ENCODE measurements at places on chromosomes 6 and 20.

- DNase-seq: no peak
Observed at GRCh38 chr6:68741501-68742386, 106.7 kb downstream of the ADGRB3 start.

GRCh38 chr20:38947931-38948362 lies 14.2 kb upstream of the DHX35 start:
- DNase-seq: no peak

- no peak for DNase-seq
Observed at GRCh38 chr6:125303512-125303854, 1.7 kb upstream of the HDDC2 start.

- no peak for DNase-seq
Observed at GRCh38 chr6:164998297-164998696, 311.1 kb downstream of the C6orf118 start.

DNA sequence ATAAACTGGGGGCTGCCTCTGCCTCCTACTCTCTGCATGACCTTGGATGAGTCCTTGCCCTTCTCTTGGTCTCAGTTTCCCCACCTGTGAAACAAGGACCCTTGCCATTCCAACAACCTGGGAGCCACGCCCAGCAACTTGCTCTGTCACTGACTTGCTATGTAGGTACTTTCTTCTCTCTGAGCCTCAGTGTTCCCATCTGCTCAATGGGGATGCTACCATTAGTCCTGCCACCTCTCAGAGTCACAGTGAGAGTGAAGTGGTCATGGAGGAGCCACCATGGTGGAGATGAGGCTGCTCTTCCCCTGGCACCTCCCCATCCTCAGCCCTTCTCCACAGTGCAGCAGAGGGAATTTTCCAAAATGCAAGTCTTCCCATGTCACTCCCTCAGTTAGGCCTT lies 70.6 kb downstream of the CDH22 start:
- DNase-seq: no peak

- DNase-seq: no peak
Observed at GRCh38 chr20:23995905-23996666, 7.5 kb upstream of the GGTLC1 start.

- no peak for DNase-seq
Observed at GRCh38 chr6:159807150-159807858, 7.2 kb downstream of the PNLDC1 start.

GRCh38 chr20:1637226-1637625 lies 17.4 kb upstream of the SIRPB1 start:
- DNase-seq: no peak

DNA sequence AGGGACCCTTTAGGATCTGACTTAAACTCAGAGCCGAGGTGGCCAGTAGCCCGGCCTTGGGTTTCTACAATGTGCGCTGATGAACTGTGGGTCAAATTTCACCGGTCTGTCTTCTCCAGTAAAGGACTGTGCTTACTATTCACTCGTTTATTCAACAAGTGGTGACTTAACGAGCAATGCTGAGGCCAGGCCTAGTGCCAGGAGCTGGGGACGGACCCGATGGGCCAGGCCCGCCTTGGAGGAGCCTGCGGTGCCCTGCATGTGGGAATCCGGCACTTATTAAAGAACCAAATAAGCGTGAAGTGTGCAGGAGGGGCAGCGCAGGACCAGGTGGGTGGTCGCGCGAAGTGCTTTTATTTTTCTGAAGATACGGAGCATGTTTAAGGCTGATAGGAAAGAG lies 24.0 kb downstream of the CTCFL start:
- no peak for DNase-seq

- no peak for DNase-seq
Observed at GRCh38 chr6:77620278-77620882, 32.5 kb upstream of the MEI4 start.

Measured in RWPE2 (cell line).